ENCODE measurements at places on chromosomes 2 and 18.
A peak's percentile ranks its signal among the peaks of the same experiment; 100 is the strongest.

GRCh38 chr18:46252759-46253158, 148.6 kb downstream of the HAUS1 start:
- DNase-seq, result no peak

DNA sequence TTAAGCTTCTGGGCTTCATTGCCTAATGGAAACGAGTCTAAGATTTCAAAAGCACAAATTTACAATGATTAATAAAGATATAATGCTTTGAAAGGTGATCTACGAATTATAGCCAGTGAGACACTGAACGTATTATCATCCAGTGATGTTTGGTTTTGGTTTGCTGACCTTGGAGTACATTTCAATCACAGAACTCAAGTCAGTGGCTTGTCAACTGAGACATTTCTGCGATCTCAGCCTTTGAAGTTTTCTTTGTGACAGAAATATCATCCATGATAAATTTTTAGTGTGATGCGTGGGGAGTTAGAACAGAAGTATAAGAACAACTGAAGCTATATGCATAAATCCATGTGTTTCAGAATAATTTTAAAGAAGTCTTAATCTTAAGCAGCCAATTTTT, 263.8 kb downstream of the TCF4 start:
- DNase-seq, result no peak

GRCh38 chr2:10546975-10547391, 98.9 kb upstream of the ODC1 start:
- DNase-seq, result peak; percentile 24

GRCh38 chr18:47728921-47729320, 201.5 kb downstream of the SMAD2 start:
- no peak for DNase-seq

- no peak for DNase-seq
These were observed 142.2 kb downstream of the SP3 start for GRCh38 chr2:173822889-173823542.

DNA sequence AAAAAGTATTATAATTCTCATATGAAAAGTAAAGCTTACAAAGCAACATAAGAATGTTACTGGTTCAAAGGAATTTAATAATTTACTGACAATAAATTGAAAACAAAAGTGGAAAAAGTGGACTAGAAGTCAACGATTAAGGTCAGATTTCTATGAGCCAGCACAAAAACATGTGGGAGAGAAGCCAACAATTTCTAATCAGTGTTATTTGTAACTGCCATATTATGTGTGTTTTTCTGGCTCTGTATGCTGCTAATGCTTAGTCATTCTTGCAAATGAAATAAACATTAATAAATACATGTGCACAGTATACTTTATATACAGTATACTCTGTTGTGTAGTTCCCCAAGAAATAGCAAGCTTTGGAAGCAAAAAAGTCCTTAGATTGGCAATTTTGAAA, 301.3 kb upstream of the RGPD4 start:
- DNase-seq, result peak; percentile 88

DNA sequence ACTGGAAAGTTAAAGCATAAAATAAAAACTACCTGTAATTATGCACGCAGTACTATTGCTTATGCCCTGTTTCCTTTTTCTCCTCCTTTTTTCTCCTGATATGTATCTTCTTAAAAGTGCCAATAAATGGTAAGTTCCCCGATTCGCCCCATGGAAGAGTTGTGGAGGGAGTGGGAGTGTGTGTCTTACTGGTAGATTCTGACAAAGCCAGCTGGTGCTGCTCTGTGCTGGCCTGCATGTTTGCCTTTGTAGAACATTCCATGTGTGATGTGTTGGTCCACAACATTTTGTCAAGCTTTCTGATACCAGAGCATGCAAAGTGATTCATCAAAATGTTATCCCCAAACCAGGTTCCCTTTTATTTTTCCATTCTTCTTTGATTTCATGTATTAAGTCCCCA, 356.9 kb upstream of the RAB12 start:
- DNase-seq, result no peak

DNA sequence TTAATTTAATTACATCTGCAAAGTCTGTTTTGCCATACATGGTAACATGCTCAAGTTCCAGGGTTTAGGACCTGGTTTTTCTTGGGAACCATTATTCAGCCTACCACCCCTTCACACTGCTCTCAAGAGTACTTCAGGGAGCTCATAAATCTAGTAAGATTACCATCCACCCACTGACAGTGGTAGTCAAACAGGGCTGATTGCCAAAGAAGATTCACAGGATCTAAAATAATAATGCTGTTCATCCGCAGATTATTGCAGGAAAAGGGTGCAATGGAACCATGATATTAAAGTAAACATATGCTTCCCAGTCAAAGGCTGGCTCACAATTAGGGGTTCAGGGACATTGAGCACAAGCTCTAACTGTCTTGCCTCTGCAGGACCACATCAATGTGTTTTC, 148.0 kb upstream of the CYRIA start:
- DNase-seq, result no peak

DNA sequence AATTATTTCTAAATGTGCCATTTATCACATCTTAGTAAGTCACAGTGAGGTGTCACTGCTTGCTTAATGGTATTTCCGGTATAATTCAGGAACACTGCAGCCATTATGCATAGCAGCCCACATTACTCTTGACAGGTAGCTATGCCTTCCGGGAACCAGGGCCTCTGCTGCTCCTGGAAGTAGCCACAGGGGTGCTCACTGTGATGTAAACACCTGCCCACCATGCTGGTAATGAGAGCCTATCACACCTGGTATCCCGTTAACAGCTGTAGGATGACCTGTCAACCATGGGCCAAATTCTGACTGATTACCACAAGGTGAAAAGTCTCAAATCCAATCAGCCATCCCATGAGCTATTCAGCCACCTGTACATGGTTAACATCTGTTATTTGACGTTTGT, 647.0 kb upstream of the NXPH2 start:
- no peak for DNase-seq

DNA sequence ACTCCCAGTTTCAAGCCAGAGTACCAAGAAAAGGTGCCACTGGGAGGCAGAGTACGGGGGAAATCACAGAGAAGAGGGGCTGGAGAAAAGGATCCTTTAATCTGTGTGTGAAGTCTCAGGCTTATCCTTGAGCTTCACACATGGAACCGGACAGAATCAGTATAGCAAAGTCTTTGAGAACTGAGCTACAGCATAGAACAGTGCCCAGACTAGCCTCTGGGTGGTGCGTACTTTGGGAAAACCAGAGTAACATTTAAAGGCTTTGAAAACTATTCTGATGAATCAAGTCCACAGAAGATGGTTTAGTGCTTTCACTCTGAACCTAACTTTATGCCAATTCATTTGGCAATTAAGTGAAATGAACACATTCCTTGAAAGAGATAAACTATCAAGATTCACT, 83.1 kb downstream of the BABAM2 start:
- DNase-seq, result no peak

DNA sequence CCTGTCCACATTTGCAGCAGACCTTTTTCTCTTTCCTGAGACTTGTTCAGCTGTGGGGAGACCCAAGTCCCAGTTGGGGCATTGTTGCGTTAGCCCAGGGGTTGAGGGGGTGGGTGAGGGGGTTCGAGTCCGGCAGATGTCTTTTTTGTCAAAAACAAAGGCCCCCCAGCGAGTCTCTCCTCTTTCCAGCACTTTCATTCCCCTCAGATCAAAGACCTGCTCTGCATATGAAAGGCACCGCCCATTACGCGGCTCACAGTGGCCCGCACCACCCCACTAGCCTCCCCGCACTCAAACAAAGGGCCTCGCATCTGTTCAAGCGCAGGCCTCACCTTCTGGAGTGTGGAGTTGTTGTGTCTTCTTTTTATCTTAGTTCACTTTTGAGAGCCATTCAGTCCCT, 25.2 kb downstream of the TRABD2A start:
- DNase-seq, result no peak

GRCh38 chr2:116317111-116317510, 1497.4 kb upstream of the DDX18 start:
- no peak for DNase-seq

DNA sequence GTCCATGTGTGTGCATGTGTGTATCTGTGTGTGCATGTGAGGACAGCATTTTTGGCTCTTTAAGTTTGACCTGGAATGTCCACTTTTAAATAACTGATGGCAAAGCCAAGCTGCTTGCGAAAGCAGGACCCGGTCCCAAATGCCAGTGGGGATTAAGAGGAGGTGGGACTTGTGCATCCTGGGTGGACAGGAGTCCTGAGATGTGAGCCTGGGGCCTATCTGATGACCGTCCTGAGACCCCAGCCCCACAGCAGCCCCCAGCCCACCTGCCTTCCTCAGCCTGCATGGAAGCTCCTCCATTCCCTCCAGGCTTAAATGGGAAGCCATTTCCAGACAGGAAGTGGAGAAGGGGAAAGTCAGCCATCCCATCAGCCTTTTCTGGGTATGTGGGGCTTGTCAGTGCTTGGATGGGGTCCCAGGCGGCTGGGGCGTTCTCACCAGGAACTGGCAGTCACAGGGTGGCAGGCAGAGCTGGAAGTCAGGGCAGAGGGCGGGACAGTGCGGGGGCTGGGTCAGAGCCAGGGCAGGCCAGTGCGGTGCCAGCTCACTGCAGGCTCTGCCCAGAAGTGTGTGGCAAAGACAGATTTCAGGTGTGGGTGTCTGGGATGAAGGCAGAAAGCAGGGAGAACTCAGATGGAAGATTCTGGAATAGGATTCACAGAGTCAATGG, 117.8 kb downstream of the ACKR3 start:
- no peak for DNase-seq
